ENCODE measurements at places on chromosomes 6 and 20. TPM values are rescaled to one million over a fixed set of nuclear protein-coding genes. Genes with fewer than 3 reads are reported as not detected.

DNA sequence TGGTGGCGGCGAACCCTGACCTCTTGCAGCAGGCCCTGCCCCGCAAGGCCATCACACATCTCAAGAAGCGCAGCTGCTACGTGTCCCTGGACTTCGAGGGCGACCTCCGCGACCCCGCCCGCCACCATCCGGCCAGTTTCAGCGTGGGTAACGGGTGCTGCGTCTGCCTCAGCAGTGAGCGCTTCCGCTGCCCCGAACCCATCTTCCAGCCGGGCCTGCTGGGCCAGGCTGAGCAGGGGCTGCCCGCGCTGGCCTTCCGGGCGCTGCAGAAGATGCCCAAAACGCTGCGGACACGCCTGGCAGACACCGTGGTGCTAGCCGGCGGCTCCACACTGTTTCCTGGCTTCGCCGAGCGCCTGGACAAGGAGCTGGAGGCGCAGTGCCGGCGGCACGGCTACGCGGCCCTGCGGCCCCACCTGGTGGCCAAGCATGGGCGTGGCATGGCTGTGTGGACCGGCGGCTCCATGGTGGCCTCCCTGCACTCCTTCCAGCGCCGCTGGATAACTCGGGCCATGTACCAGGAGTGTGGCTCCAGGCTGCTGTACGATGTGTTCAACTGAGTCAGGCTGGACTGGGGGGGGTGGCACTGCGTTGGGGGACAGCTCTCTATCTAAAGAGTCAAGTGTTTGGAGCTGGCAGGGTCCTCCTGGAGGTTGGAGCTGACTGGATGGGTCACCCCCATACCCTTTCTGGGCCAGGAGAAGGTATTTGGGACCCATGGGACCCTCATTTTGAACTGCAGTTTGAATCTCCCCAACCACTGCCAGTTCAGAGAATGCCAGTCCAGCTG, 1.1 kb downstream of the ACTL10 start:
- DNase-seq = peak; percentile 79

DNA sequence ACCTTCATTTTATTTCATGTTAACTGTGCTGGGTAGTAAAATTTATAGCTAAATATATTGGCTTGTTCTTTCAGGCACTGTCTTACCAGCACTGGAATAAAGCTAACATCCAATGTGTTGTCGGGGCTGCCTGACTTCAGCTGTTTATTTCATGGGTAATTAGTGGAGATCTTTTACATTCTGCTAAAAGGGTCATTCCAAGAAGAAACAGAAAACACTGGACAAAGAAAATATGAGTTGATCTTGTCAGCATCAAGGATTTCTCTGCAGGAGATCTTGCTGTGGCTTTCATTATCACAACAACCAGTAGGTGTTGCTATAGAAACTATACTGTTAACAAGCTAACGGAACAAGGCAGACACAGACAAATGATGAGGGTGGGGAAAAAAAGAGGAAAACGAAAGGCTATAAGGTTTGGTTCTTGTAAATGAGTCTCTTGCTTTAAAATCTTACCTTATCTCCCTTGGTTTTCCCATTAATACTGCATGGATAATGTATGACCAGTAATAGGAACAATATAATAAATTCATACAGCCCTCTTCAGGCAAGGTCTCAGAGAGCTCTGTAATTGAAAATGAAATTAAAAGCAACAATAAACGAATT, 206.8 kb downstream of the SIM1 start:
- no peak for DNase-seq

The MARCKS gene
- 96.2 TPM for total RNA-seq

- no peak for DNase-seq
Observed at GRCh38 chr6:153001767-153002612, 519 bp downstream of the MTRF1L start.

- DNase-seq = no peak
Observed at GRCh38 chr6:120854583-120854982, 479.7 kb downstream of the TBC1D32 start.

DNA sequence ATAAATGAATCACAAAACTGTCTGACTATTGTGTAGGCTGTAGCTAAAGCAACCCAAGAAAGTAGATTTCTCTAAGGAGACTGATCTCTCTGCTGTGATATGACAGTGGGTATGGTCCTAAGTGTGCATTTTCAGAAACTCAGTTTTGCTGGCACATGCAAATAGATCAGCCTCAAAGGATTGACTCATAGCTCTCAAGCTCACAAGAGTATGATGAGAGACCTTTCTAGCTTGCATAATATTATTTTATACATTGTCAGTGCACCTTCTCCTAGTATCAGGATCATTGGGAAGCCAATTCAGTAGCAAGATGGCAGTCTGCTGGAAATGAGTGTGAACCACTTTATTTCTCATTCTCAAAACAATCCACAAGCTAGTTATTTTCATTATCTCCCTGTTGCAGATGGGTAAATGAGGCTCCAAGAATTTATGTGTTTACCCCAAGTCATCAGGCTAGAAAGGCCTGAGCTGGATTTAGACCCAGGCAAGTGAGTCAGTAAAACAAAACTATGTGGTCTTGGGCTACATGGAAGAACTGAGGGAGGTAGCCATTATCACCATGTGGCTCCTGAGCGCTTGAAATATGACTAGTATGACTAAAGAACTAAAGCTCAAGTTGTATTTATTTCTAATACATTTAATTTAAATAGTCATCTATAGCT, 27.9 kb upstream of the PLCB4 start:
- no peak for DNase-seq

- no peak for DNase-seq
Observed at GRCh38 chr6:138563650-138564049, 64.4 kb upstream of the NHSL1 start.

- DNase-seq = peak; percentile 54
Observed at GRCh38 chr6:35754452-35755277, 17.8 kb downstream of the ARMC12 start.

DNA sequence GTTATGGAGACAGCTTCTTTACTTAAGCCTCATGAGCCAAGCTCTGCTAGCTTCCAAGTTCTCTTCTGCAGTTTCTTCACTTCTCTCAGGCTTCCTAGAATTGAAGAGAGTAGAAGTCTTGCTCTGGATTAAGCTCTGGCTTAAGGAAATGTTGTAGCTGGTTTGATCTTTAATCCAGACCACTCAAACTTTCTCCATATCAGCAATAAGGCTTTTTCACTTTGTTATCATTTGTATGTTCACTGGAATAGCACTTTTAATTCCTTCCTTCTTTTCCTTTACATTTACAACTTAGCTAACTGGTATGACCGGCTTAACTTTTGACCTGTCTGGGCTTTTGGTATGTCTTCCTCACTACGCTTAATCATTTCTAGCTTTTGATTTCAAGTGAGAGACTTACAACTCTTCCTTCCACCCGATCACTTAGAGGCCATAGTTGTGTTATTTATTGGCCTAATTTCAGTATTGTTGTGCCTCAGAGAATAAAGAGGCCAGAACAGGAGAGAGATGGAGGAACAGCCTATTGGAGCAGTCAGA, 236.6 kb upstream of the BMP2 start:
- DNase-seq = no peak

The RFX6 gene
- total RNA-seq = not detected

DNA sequence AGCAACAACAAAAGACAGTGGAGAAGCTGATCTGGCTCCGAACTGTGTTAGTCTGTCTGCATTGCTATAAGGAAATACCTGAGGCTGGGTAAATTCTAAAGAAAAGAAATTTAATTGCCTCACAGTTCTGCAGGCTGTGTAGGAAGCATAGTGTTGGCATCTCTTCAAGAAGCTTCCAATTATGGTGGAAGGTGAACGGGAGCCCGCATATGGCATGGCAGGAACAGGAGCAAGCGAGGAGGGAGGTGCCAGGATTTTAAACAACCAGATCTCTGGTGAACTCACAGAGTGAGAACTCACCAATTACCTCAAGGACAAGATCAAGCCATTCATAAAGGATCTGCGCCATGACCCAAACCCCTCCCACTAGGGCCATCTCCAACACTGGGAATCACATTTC, 293.5 kb downstream of the SMOC2 start:
- no peak for DNase-seq

DNA sequence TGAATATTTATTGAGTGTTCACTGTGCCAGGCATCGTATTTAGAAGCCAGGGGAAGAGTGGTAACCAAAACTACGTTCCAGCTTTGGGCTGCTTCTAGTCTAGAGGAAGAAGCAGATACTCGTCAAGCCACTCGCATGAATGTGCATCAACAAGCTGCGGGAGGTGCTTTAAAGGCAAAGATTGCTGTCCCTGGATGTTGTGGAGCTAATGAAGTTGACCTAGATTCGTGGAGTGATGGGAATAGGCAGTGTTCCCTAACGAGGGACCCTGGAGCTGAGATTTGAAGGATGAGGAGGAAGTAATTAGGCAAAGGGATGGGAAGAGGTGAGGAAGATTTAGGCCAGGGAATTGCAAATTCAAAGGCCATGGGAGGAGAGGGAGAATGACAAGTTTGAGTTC, 118.9 kb downstream of the TMEM170B start:
- no peak for DNase-seq

The GJA1 gene
- total RNA-seq = 97.2 TPM

DNA sequence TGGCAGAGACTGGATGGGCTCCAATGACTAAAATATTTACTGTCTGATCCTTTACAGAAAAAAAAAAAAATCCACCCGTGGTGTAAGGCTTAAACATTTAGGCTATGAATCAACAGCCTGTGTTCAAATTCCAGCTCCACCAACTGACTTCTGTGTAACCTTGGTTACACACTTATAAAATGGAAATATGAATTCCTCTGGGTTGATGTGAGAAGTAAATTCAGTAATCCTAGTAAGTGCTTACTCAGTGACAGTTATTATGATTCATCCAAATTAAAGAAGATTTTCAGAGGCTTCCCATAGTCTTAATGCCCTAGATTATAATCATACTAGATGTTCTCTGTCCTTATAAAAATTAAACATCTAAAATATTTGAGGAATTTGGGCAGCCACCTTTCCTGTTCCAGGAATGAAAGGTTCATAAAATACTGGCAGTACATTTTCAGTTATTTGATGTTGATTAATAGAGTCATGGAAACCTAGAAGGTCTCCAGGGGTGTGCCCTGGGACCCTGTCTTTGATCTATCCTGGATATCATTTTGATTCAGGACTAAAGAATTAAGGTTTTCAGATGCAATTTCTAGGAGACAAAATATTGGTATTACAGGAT, 180.3 kb upstream of the ZNF217 start:
- no peak for DNase-seq

DNA sequence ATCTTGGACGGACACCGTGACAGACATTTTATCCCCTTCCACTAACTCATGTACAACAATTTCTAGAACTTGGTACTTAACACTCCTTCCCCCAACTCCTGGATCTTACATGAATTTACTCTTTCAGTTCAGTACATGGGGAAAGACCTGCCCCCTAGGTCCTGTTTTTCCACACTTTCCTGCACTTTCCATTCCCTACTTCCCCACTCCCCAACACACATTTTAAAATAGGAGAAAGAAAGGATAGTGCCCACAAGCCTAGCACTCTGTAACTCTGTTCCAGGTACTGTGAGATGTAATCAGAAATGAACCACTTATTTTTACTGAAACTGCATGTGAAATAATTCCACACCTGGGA, 1.3 kb downstream of the ADGRG6 start:
- DNase-seq = no peak

The TUBE1 gene
- 36.8 TPM for total RNA-seq

The GPR6 gene
- total RNA-seq = not detected

The LRRN4 gene
- total RNA-seq = 0.68 TPM

The TPX2 gene
- 23.2 TPM for total RNA-seq

DNA sequence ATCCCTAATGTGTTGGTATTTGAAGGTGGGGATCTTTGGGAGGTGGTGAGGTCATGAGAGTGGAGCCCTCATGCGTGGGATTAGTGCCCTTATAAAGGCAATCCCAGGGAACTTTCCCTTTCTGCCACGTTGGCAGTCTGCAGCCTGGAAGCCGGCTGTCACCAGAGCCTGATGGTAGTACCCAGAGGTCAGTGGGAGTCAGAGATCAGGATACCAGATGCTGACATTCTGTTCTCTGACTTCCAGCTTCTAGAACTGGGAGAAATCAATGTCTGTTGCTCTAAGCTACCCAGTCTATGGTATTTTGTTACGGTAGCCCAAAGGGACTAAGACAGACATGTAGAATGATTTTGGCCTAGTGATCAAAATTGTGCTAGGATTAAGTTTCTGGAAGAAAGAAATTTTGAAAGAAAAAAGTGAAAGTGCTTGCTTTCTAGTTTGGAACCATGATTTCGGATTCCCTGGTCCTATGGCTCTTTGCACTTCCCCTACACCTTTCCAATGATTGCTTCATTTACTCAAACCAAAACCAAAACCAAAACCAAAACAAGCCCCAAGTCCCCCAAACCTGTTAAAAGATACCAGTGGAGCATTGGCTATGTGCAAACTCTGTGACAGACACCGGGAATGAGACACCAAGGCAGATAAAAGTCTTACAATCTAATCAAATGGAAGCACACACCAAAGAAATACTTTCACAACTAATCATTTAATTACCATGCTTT, 173.7 kb upstream of the ZNF217 start:
- no peak for DNase-seq

- DNase-seq = no peak
Observed at GRCh38 chr6:168216117-168216516, 103.5 kb downstream of the DACT2 start.

The HINT3 gene
- 40.9 TPM for total RNA-seq

The VGLL2 gene
- total RNA-seq = not detected

DNA sequence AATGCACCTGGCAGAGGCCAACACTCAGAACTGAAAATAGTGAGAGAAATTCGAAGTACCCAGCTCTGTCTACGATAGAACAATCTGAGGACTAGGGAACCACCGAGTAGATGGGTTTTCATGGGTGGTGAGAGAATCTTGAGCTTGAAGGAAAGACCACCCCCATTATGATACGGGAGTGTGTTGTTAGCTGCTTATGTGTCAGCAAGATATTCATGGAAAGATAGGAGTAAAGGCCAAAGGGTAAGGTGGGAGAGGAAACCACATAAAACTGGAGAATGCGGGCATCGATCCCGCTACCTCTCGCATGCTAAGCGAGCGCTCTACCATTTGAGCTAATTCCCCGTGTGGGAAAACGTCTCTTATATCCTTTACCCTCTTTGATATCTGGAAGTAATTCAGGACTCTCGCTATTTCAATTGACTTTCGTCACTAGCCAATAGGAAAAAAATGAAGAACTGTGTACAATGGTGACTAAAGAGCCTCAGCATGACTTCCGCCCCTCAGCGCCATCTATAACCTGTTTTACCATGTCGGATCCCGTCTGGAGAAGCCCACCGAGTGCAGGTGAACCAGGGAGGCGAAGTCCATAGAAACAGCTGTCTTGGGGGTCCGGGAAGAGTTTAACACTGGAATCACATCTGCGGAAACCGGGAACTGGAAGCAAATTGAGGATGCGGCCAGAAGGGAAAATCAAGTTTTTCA, 25.0 kb upstream of the ABT1 start:
- peak; percentile 42 for DNase-seq

- DNase-seq = no peak
Observed at GRCh38 chr6:137236581-137237355, 17.6 kb upstream of the IFNGR1 start.

The DNAH8 gene
- total RNA-seq = 0.36 TPM

GRCh38 chr20:22546344-22546743, 38.0 kb downstream of the FOXA2 start:
- DNase-seq = no peak

DNA sequence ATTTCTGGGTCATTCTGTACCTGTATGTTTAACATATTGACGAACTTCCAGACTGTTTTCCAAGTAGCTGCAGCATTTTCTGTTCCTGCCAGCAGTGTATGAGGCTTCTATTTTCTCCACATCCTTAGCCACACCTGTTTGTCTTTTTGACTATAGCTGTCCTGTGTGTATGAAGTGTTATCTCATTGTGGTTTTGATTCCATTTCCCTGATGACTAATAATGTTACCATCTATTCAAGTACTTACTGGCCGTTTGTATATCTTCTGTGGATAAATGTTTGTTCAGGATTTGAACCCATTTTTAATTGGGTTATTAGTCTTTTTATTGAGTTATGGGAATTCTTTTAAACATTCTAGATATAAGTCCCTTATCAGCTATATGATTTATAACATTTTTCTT, 95.2 kb downstream of the JAG1 start:
- DNase-seq = no peak

Data from prostate gland (tissue), 2 donors.